ENCODE measurements at places on chromosomes 3 and 15.

GRCh38 chr3:65975032-65975431, 63.7 kb downstream of the MAGI1 start:
- DNase-seq = no peak

- peak; percentile 38 for DNase-seq
Observed at GRCh38 chr15:74725845-74726773, 781 bp upstream of the CYP1A1 start.

DNA sequence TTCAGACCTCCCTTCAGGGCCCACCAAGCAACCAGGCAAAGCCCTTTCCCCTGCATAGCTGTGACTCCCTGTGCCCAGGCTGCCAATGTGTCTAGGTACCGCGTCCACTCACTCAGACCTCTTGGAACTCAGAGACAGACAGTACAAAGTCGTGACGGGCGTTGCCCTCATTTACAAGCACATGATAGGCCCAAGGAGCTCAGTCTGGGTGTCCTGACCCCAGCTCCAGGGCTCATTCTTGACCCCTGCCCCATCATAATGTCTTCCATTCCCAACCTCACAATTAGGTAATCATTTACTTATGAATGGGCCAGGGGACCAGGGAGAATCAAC, 56.0 kb downstream of the KLF13 start:
- no peak for DNase-seq

GRCh38 chr3:10354361-10355015, 33.6 kb upstream of the SEC13 start:
- no peak for DNase-seq

- DNase-seq = no peak
Observed at GRCh38 chr3:171788546-171789351, 21.5 kb downstream of the PLD1 start.

DNA sequence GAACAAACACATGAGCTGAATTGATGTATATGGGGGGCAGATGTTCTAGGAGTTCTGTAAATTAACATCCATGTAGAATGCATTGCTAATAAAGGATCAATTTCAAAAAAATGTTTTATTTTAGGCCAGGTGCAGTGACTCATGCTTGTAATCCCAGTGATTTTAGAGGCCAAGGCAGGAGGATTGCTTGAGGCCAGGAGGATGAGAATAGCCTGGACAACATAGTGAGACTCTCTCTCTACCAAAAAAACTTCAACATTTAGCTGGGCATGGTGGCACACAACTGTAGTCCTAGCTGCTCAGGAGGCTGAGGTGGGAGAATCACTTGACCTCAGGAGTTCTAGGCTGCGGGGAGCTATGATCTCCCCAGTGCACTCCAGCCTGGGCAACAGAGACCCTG, 6.5 kb upstream of the NUP210 start:
- no peak for DNase-seq

- no peak for DNase-seq
Observed at GRCh38 chr15:80242132-80242769, 9.8 kb downstream of the CTXND1 start.

GRCh38 chr3:160437083-160437455, 12.5 kb downstream of the TRIM59 start:
- no peak for DNase-seq
